ENCODE measurements at places on chromosomes 6 and 20. TPM values are rescaled to one million over a fixed set of nuclear protein-coding genes. Genes with fewer than 3 reads are reported as not detected.

- no peak for DNase-seq
- no peaks in the 10 kb centered on the region for H3K4me1 ChIP-seq
- no peak overlapping the region for H3K4me3 ChIP-seq
- no peaks in the 10 kb centered on the region for H3K27me3 ChIP-seq
These were observed 19.9 kb upstream of the NUS1 start for GRCh38 chr6:117655380-117655779.

- H3K4me3 ChIP-seq: no peak overlapping the region
- no peaks in the 10 kb centered on the region for H3K4me1 ChIP-seq
- H3K36me3 ChIP-seq: no peaks in the 10 kb centered on the region
These were observed 141.8 kb upstream of the TENT5A start for GRCh38 chr6:81894306-81894705.

DNA sequence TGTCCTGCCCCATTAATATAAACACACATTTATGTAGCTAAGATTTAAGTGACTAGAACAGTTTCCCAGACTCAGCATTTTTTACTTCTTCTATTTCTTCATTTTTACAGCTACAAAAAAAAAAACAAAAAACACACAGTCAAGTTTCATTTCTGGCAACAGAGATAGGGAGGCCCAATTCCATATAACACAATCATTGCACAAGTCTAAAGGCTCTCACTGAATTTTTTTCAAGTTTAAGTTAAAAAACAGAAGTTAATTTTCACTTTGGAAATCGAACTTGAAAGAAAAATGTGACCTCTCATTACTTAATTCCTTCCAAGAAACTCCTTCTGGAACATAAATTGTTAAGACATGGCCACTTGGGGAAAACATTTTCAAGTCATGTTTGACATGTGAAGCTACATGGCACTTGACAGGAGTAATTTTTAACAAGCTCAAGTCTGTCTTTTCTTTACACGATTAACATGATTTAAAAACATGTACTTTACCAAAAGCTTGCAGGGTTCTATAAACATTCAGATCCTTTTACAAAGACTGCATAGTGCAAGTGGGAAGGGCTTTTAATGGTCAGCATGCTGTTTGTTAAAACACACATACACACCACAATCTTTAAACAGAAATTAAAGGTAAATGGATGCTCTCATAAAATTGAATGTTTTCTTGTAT lies 100.1 kb upstream of the CCDC28A start:
- DNase-seq: no peak
- no peak overlapping the region for H3K27ac ChIP-seq
- no peaks in the 10 kb centered on the region for H3K36me3 ChIP-seq
- no peaks in the 10 kb centered on the region for H3K4me1 ChIP-seq
- no peaks in the 10 kb centered on the region for H3K27me3 ChIP-seq
- H3K4me3 ChIP-seq: no peak overlapping the region

Gene SIRPD
- total RNA-seq: not detected

Gene OR2J3
- not detected for total RNA-seq
